ENCODE measurements at places on chromosomes 1 and 21.

GRCh38 chr1:213568929-213569815 lies 418.6 kb upstream of the PROX1 start:
- no peak for DNase-seq

DNA sequence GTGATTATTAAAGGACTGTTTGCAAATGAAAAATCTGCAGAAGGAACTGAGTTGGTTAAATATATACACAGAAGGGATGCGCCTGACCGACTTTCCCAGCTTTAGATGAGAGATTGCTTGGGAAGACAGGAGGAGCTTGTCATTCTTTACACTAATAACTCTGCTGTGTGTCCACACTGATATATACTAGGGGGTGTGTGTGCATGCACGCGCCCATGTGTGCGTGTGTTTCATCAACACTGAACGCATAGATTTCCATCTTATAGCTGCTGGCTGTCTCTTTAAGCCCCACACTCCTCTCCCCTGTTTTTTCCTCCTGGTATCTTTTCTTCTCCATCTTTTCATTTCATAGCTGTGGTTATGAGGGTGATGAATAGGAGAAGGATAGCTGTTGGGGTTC lies 6.9 kb upstream of the KAZN start:
- no peak for DNase-seq

DNA sequence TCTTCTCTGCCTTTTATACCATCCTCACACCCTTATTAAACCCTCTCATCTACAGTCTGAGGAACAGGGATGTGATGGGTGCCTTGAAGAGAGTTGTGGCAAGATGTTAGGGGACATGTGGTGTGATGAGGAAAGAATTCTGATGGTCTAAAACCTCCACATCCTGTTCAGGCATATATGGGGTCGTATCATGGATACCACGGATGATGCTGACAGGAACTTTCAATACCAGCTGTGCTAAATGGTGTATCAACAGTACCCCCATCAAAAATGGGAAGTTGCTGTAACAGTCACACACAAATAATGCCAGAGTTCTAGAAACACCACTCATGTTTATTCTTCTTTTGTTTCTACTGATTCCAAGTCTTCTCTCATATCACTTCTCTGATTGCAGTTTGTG lies 12.9 kb downstream of the OR2T6 start:
- no peak for DNase-seq

- no peak for DNase-seq
These were observed 1.7 kb downstream of the AKT3 start for GRCh38 chr1:243848165-243848857.

DNA sequence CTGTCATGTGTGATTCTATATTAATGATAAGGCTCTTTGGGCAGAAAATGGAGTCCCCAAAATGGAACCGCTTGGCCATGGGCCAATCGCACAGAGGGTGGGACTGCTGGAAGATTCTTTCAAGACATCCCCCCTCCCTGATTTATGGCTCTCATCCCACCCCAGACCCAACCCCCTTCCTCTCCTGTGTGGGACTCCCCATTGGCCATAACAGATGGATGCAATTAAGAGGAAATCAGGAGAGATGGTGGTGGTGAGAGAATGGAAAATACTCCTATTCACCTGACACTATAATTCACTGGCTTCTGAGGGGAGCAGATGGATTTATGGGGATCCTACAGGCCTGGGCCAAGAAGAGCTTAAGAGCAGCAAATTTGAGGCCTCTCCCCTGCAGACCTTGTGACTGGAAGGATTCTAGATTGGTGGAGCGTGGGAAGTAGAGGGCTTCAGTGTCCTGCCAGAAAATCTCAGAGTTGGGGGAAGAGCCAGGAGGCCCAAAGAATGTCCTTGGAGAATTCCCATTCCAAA lies 1.7 kb downstream of the IGFN1 start:
- no peak for DNase-seq

GRCh38 chr1:243465738-243466137 lies 209.9 kb downstream of the SDCCAG8 start:
- no peak for DNase-seq

- DNase-seq = no peak
These were observed 148.5 kb downstream of the GDAP2 start for GRCh38 chr1:117780687-117781475.

DNA sequence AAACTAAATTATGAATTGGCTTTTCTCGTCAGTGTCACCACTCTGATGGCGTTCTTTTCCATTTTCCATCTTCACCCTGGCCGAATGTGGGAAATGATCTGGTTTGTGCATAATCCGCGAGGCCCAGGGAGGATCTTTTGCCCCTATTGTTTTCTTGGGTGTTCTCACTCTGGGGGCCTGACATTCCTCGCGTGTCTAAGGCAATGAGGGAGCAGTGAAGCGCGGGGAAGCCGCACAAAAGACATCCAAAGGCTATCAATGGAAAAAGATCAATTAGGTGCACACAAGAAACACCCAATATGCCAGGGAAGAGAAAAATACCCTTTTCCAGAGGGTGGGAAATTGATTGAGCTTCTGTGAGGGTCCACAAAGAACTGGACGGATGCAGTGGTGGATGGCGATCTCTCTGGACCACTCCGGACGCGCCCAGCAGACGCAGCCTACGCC lies 941 bp upstream of the C1orf21 start:
- DNase-seq = no peak

- no peak for DNase-seq
These were observed 91.1 kb upstream of the RAB3GAP2 start for GRCh38 chr1:220363196-220363837.

- DNase-seq = no peak
These were observed 183.0 kb downstream of the PHTF1 start for GRCh38 chr1:113576271-113576670.

- DNase-seq = no peak
These were observed 48.6 kb downstream of the WDR4 start for GRCh38 chr21:42830456-42831455.

DNA sequence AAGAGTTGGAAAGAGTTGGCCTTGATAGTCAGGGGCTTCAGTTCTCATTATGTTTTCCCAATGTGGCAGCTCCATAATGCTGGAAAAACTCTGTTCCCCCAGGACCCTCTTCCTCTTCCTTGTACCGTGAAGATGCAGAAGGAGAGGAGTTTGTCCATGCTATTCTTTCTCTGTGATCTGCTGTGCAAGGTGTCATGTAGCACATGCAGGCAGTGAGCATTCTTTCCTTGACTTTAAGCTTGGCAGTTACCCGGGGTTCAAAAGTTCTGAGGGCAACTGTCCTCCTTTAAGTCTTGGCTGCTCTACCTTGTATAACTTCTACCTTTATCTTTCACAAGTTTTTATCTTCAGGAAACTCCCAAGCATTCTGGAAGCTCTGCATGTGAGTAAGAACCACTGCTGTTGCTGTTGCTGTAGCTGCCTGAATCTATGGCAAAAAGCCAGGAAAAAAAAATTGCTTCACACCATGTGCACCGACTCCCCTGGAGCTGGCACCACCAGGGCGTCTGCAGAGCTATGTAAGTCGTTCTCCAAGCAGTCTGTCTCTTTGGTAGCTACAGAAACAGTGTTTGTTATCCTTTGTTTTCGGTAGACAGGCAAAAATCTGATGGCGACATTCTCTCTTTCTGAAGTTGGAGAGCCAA lies 42.7 kb upstream of the SLC16A1 start:
- DNase-seq = no peak

DNA sequence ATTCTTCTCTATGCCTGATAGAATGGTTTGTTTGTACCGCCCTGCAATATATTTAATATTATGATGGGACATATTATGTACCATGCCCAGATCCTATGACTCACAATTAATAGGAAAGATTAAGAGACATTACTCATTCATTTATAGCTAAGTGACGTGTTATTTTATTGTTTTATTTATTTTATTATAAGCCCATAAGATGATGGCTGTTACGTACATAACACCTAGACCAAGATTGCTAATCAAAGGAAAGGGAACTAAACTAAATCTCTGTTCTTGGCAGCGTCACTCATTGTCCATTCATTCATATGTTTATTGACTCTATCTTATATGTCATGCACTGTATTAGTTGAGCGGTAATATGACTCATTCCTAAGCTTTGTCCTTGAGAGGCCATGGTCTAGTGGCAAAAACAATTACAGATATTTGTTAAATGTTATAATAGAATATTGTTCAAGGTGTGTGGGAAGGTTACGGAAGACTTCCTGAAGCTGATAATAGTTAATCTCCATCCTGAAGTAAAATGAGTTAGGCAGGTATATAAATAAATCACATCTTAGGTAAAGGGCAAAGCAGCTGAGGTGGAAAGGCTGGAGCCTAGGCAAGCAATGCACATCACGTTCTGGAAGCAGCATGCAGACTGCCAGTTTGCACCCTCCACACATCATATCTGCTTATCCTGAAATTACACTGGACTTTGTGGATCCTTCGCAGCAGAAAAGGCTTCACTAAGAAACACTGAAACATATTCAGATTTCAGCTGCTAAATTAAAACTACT lies 16.6 kb upstream of the CD55 start:
- no peak for DNase-seq

GRCh38 chr1:38403667-38404066 lies 357.1 kb upstream of the POU3F1 start:
- no peak for DNase-seq
